Adipocyte (in vitro differentiated cells): ENCODE measurements at places on chromosomes 13 and 19.

DNA sequence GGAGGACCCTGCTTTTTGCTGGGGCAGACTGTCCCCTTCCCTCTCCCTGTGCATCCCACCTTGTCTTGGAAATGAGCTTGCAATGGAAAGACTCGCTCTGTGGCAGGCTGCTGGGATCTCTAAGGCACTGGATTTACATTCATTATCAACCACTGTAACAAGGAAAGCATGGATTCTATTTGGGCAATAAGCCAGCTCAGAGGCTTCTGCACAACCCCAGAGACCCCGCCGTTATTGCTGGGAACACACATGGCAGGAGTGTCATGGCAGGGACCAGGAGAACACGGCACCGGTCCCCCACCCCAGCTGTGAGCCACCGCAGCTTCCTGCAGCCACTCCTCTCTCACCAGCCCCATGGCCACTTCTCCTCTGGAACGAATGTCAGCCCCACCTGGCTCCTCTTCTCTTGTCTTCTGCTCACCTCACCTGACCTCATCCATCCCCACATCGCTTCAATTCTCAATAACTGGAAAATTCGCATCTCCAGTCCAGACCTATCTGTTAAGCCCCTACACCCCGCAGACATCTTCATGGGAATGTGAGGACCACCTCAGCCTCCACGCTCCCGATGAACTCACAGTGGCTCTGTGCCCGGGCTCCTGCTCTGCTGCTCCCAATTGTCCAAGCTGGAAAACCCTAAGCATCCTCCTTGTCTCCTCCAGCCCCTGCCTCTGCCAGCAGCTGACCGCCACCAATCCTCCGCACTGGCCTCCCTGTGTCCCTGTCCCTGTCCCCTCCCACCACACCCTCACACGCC is 181.5 kb downstream of the USP12 start:
- DNase-seq, result no peak

DNA sequence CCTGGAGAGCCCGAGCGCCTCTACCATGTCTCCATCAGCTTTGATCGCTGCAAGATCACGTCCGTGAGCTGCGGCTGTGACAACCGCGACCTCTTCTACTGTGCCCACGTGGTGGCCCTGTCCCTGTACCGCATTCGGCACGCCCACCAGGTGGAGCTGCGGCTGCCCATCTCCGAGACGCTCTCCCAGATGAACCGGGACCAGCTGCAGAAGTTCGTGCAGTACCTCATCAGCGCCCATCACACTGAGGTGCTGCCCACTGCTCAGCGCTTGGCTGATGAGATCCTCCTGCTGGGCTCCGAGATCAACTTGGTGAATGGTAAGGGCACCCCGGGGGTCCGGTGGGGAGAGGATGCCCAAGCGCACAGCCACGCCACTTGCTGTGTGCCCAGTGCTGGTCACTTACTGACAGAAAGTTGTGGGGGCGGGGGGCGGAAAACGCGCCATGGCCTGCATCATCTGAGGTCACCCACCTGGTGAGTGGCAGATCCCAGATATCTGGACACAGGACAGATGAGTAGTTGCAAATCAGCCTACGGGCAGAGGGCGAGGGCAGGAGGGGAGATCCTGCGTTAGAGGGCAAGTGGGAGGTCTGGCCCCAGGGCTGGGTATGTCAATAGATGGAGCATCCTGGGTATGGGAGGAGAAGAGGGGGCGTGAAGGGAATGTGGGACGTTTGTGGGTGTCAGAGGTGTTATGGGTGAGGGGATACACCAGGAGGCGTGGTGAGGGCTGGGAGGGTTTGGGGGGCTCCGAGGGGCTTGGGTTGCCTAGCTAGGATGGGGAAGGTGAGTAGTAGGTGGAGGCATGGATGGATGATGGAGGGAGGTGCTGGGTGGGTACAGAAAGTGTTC is 9.8 kb downstream of the ZSWIM4 start:
- DNase-seq, result no peak

- DNase-seq, result peak; percentile 96
Measured at GRCh38 chr13:28753208-28753892, 34.6 kb upstream of the SLC46A3 start.

GRCh38 chr19:52020506-52020905 is 7.7 kb downstream of the ZNF614 start:
- DNase-seq, result no peak

DNA sequence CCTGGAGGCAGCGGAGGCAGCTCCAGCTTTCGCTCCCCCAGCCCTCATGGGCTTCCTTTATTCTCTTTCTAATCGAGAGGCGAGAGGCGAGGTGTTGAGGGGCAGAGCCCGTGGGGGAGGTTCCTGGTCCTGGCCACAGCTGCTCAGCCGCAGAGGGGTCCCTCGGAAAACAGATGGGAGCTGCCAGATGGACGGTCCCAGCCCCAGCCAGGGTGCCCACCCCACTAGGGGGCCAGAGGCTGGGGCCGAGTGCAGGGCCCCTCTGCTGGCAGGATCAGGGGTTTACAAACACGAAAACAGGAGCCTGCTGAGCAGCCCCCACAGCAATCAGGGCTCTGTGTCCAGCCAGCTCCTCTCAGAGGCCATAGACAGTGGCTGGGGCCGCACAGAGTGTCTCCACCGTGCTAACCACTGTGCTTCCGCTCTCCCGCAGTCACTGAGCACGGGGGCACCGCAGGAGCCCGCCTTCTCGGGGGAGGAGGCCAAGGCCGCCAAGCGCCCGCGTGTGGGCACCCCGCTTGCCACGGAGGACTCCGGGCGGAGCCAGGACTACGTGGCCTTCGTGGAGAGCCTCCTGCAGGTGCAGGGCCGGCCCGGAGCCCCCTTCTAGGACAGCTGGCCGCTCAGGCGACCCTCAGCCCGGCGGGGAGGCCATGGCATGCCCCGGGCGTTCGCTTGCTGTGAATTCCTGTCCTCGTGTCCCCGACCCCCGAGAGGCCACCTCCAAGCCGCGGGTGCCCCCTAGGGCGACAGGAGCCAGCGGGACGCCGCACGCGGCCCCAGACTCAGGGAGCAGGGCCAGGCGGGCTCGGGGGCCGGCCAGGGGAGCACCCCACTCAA is 182.2 kb downstream of the KDM4B start:
- no peak for DNase-seq

GRCh38 chr19:33518541-33518940 is 3.0 kb downstream of the PEPD start:
- no peak for DNase-seq

DNA sequence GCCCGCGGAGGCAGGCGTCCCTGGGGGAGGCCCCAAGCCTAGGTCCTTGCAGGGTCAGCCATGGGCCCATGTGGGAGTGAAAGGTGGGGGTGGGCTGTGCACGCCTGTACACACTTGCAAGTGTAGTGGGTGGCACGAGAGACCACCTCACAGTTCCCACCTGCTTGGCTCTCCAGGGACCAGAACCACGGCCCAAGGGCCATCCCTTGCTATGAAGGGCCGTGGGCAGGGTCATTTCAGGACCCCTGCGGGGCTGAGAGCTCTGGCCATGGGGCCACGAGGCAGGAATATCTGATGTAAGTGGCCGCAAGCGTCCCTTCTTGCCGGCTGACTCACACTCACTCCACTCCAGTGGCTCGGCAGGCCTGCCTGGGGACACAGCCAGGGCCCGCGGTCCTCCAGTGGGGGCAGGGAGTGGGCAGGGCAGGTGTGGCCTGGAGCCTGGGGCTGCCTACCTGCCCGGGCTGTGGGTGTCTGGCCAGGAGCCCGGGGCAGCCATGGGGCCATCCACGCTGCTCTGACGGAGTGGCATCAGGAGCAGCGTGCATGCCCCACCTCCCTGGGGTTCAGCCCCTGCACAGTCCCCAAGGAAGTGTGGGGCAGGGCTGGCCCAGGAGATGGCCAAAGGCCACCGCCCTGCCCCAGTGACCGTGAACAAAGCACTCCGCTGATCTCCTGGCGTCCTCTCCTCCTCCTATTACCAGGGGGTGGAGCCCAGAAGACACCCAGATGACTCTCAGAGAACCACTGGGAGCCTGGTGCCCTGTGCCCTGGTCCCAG is 8.6 kb upstream of the MKNK2 start:
- DNase-seq, result peak; percentile 35

DNA sequence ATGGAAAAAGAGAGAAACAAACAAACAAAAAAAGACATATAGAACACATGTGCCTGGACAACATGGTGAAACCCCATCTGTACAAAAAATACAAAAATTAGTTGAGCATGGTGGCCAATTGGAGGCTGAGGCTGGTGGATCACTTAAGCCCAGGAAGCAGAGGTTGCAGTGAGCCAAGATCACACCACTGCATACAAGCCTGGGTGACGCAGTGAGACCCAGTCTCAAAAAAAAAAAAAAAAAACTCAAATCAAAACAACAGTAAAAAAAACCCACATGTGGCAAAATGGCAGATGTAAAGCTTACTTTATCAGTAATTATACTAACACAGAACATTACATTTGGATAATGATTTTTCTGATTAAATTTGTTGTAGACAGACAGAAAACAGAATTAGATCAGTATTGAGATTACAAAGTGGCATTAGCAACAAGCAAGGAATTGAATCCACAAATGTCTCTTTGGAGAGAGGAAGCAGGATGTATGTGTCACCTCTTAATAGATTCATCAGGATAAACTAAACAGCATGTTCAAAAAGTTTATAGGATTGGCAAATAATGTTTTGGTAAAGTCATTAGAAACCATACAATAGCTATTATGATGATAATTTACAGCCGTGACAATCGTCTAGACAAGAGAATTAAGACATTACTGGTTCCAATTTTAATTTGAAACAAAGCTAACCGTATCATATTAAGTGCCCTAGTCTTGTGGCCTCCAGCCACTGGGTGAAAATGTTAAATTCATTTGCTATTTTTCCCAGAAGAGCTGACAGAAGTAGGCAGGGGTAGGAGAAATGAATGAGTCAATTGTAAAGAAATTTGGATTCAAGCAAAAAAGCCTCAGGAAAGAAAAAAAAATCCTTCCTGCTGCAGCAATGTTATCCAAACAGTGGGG is 206.0 kb downstream of the FGF14 start:
- no peak for DNase-seq

DNA sequence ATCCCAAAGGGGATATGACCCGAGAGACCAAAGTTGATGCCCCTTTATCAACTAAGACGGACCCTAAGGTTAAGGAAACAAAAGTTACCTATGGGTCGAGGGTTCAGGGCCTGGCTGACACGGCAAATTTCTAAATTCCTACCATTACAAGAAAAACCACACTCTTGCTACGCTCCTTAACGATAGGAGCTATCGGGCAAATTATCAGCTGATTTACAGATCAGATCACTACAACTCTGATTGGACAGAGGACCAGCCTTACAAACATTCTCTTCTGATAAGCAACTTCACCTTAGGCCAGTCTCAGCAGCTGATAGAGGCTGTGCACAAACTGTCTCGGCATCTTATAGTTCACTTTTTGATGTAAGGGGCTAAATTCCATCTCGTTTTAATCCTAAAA is 117.9 kb downstream of the KCTD15 start:
- DNase-seq, result no peak

DNA sequence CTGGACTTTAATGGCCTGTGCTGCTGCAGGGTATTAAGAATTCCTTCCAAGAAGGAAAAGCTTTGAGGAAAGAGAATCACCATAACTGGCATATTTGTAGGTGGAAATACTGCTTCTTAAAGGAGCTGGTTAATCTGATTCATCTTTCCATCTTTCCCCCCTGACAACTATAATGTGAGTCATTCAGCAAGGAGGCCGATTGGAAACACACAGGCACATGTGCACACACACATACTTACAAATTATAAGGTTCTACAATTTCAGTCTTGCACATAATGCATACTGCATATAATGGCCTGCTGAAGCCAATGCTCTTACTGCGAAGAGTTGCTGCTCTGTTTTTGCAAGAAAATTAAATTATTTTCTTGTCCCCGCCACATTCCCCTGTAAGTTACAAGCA is 78.8 kb upstream of the TPP2 start:
- DNase-seq, result no peak
